Motor neuron (in vitro differentiated cells): ENCODE measurements at places on chromosomes 11 and 22.
A peak's percentile ranks its signal among the peaks of the same experiment; 100 is the strongest.

DNA sequence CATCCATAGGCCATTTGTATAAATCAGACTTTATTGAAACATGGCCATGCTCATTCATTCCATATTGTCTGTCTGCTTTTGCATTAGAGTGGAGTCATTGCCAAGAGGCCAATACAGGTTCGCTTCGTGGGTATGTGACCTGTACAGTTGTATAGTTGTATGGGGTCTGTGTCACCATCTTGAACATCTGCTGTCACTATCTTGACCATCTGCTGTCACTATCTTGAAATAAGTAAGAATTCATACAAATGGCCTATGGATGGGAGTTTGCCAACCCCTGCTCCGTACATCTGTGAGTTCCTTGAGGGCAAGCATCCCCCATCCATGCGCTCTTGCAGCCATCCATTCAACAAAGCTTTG is 44.4 kb upstream of the ANO1 start:
- no peak for ATAC-seq

DNA sequence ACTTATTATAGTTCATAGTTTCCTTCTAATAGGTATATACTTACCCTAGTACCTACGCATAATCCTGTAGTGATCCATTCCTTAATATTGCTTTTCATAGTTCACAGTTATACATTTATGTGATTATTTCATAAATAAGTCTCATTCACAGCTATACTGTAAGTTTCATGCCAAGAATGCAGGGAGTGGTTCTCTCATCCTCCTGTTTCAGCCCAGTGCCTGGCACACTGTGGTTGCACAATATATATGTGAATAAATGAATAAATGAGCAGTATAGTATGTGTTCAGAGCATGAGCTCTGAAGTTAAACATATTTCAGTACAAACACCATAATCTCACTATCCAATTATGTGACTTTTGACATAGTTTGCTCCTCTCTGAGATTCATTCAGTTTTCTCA is 115.8 kb downstream of the MAML2 start:
- peak; percentile 93 for ATAC-seq

- ATAC-seq, result no peak
These were observed 13.3 kb downstream of the WT1 start for GRCh38 chr11:32421992-32422391.

GRCh38 chr11:57413681-57414080 is 13.2 kb downstream of the SLC43A3 start:
- ATAC-seq, result no peak

DNA sequence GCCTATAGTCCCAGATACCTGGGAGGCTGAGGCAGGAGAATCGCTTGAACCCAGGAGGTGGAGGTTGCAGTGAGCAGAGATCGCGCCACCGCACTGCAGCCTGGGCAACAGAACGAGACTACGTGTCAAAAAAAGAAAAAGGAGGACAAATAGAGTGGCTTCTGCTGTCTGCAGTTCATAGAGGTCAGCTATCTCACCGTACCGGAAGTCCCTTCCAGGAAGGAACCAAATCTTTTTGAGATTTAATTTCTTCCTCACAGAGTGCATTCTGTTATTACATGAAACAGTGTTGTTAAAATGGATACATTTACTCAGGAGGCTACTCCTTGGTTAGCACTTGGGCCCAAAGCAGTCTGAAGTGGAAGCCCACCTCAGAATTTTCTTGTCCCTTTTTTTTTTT is 33.4 kb downstream of the FAM118A start:
- no peak for ATAC-seq

DNA sequence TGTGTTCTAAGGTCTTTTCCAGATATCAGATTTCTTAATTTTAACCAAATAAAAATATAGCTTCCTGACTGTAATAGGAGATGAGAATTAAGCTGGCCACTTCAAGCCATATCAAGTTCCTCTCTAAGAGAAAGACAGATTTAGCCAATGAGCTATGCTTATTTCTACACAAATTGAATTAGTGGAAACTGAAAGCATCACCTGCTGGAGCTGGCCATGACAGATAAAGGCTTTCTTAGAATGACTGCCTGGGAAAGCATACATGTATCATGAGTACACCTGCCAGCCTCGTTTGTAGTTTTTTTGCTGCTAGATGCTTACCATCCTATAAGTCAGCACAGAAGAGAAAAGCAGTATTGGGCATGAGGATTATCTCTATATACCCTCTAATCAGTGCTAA is 53.5 kb upstream of the DBX1 start:
- no peak for ATAC-seq

GRCh38 chr22:22810018-22810427 is 77.6 kb upstream of the IGLL5 start:
- no peak for ATAC-seq

GRCh38 chr11:130609121-130610035 is 160.9 kb downstream of the ADAMTS15 start:
- no peak for ATAC-seq

DNA sequence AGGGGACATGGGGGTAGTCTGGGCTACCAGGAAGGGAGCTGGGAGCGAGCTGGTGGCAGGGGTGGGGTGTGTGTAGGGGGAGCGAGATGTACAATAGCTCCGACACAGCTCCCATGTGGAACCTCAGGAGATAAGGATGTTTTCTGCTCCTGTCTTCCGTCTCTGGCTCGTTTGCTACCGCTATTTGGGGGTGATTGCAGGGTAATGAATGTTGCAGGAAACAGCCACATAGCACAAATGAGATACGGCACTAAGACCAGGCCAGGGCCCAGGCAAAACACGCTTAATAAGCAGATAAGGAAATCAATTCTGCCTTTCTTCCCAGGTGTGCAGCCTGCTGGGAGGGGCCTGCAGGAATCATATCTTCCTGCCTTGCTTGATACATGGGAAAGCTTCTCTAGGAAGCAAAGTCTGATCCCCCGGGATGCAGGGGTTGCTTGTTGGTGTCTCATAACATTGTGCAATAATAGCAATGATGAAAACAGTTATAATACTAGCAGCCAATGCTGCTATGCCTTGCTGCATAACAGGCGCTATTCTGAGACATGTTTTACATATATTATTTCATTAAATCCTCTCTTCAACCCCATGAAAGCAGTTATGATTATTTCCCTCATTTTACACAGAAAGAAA is 158.7 kb downstream of the ST3GAL4 start:
- ATAC-seq, result no peak

DNA sequence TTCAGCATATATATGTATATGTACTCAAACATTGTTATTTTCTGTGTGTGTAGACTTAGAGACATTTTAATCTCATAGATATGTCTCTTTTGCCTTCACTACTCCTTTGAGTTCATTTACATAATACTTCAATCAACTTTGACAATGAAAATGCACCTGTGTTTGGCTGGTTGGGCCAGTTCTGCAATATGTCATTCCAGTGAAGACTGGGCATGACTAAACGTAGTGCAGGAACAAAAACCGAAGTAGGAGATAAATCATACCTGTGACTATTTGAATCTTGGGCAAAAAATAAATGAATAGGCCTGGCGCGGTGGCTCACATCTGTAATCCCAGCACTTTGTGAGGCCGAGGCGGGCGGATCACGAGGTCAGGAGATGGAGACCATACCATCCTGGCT is 640.0 kb upstream of the ANO3 start:
- ATAC-seq, result no peak
